ENCODE measurements at places on chromosomes 12 and 14. TPM values are rescaled to one million over a fixed set of nuclear protein-coding genes. Genes with fewer than 3 reads are reported as not detected.

DNA sequence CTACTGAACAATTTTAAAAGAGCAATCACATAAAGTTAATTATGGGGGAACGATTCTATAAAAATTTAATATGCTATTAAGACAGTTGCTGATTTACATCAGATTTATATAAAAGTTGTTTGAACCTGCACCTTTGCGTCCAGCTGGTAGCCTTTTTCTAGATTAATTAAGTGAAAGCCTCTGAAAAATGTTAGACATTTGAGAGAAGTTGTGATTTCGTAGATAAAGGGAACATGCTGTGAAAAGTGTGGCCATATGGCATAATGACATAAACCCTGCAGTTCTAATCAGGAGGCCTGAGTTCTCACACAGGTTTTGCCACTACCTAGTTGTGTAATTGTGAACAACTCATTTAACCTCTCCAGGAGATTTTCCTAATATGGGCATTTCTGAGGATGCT is 187.2 kb downstream of the TMTC2 start:
- no peak for DNase-seq

DNA sequence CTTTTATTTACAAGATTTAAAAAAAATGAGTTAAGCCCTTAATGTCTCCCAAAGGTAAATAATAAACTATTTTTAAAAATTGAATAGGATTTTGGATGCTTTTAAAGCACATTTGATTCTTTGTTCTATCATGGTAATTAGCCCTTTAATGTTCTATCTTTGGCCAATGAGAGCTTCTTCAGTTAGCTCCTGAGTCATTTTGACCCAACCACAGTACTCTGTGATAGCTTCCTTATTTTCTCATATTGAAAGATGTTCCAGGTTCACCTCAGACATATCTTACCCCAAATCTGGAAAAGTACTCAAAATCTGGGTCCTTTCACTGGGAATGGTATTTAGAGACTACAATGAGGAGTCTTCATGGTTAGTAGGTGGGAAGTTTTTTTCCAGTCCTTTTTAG is 98.0 kb downstream of the MYRFL start:
- no peak for DNase-seq

OR6C6 gene
- polyA plus RNA-seq, result not detected

PLD4 gene
- 0.84 TPM for polyA plus RNA-seq

DNA sequence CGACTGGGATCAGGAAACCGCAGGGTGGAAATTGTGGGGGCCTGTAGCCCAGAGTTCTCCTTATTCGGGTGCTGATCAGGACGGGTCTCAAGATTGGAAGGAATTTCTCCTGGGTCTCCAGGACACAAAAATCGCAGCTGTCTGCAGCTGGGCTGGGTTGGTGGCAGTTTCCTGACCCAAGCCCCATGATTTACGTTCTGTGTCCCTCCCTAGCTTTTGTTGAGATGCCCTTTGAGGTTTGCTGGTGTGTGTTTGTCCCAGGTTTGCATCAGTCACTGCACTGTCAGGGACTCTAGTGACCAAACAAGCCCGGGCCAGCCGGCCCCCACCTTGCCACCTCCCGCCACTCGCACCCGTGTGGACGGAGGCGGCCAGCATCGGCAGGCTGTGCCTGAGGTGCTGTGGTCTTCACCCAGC is 89.5 kb downstream of the FBXL14 start:
- DNase-seq, result no peak
